NCI-H2081 (cell line): ENCODE measurements at places on chromosomes 13 and 19.

- no peak for DNase-seq
These were observed 99.7 kb upstream of the RXFP2 start for GRCh38 chr13:31639443-31640163.

GRCh38 chr13:52991344-52992020 lies 37.1 kb upstream of the OLFM4 start:
- no peak for DNase-seq

DNA sequence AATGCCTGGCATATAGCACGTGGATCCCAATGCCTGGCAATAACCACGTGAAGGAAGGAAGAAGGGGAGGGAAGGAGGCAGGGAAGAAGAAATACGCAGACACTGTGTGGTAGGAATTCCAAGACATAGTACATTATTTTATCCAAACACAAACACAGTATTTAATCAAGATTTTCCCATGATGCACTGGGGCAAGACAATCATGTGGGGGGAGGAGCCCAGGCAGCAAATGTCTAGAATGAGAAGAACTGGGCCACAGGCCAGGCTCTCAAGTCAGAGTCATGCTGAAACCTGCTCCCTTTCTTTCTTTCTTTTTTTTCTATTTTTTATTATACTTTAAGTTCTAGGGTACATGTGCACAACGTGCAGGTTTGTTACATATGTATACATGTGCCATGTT lies 717.9 kb downstream of the UQCRFS1 start:
- no peak for DNase-seq

DNA sequence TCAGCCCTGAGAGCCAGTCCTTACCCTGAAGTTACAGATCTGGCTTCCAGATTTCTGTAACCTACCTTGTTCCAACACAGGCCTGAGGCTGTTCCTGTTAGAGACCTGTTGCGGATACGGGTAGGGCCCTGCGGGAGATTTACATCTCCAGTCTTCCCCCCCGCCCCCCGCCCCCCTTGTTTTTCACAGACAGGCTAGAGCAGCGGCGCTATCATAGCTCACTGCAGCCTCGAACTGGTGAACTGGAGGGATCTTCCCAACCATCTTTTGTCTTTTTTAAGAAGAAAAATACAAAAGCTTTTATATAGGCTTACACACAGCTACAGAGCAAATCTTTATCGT lies 10.6 kb upstream of the CEACAM21 start:
- DNase-seq: no peak

DNA sequence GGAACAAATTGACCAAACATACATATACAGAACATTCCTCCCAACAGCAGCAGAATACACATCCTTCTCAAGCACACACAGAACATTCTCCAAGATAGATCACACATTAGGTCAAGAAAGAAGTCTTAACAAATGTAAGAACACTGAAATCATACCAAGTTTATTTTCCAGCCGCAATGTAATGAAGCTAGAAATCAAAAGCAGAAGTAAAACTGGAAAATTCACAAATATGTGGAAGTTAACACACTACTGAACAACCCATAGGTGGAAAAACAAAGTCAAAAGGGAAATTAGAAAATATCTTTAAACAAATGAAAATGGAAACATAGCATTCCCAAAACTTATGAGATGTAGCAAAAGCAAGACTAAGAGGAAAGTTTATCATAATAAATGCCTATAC lies 692.6 kb downstream of the DIAPH3 start:
- DNase-seq: no peak

GRCh38 chr19:46926170-46927071 lies 65.6 kb downstream of the ARHGAP35 start:
- DNase-seq: no peak

GRCh38 chr13:44302233-44302632 lies 71.4 kb upstream of the SERP2 start:
- DNase-seq: no peak

DNA sequence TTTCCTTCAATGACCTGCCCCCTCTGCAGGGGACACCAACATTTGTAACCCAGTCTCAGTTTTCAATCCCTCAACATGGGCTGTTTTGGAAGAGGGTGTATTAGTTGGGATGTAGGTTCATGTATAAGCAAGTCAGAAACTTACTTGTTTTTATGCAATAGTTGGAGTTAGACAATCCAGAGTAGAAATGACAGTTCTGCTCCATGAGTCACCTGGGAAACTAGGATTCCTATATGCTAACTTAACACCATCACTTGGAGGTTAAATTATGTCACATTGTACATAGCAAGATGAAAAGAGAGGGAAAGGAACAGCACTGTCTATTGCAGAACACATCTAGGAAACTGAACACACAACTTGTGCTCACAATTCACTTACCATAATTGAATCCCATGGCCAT lies 436.4 kb downstream of the RFC3 start:
- DNase-seq: no peak

- no peak for DNase-seq
These were observed 27.3 kb downstream of the LRFN3 start for GRCh38 chr19:35963514-35963913.

DNA sequence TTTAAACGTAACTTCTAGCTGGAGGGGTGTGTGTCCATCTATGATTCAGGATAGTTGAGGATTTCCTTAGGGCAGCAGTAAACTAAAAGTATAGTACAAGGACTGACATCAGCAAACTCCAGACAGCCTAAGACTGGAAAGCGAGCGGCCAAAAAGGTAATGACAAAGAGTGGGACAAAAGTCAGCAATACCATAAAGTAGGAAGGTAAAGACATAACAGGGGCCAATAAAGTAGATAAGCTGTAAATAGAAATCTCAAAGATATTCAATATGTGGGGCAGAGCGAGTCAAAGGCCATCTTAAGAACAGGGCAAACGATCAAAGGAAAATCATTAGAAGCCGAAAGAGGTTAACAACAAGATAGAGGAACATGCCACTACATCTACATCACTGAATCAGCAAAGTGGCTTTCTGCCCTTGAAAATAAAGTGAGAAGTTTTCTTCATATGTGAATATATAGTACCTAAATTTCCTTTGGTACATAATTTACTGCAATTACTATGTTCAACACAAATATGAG lies 167.2 kb downstream of the DIAPH3 start:
- DNase-seq: no peak

GRCh38 chr19:48926909-48927308 lies 6.6 kb upstream of the DHDH start:
- no peak for DNase-seq

- no peak for DNase-seq
These were observed 3.4 kb upstream of the LAMP1 start for GRCh38 chr13:113293686-113294085.

DNA sequence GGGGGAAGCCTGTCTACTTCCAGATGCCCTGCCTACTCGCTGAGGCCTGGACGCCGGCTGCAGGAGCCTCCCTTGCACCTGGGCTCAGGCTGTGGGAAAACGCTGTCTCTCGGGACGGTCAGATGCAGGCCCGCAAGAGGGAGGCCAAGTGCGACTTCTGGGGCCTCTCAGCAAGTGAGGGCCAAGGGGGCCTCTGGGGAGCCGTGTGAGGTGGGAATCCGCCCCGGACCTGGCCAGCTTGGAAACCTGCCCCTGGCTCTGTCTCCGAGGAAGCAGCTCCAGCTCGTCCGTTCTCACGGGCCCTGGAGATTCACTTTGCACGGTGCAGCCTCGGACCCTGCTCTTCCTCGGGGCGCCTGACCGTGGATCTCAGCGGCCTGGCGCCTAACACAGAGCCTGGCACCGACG lies 11.4 kb upstream of the CRTC1 start:
- no peak for DNase-seq

- no peak for DNase-seq
These were observed 23.3 kb downstream of the ELAVL1 start for GRCh38 chr19:7982103-7982502.

- DNase-seq: no peak
These were observed 412 bp downstream of the ZNF528 start for GRCh38 chr19:52398081-52398441.

DNA sequence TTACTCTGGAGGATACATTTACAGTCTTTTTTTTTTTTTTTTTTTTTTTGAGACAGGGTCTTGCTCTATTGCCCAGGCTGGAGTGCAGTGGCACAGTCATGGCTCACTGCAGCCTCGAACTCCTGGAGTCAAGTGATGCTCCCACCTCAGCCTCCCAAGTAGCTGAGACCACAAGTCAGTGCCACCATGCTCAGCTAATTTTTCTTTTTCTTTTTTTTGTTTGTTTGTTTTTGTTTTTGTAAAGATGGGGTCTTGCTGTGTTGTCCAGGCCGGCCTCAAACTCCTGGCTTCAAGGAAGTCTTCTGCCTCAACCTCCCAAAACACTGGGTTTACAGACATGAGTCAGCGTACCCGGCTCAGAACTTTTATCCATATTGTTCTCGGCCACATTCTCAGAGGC lies 64.5 kb downstream of the INSR start:
- DNase-seq: no peak

- no peak for DNase-seq
These were observed 12.2 kb downstream of the CFD start for GRCh38 chr19:871446-872265.

GRCh38 chr13:22082030-22082429 lies 411.2 kb downstream of the FGF9 start:
- DNase-seq: no peak

DNA sequence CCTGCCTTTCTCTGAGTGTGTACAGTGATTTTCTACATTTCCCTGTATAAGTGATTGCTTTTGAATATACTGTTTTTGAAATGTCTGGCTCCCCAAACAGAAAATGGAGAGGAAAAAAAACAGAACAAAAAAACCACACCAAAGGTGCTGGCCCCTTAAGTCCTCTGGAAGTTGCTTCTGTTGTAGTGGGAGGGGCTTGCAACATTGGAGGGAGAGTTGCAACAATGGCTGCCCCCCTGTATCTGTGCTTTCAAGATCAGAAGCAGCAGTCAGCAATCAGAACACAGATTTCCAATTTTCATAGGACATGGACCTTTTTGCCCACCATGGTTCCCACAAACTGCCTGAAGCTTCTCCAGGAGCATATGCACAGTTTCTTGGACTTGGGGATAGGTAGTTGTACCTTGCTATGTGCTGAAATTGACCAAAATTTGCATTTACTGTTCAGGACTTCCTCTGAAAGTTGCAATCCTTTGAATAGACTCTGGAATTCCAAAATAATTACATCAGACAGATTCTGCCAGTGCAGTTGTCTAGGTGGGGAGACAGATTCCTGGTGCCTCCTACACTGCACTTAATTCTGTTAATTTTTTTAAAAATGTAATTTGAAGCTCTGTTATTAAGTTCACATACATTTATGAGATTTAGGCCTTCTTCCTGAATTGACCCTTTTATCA lies 13.8 kb downstream of the BIVM start:
- DNase-seq: no peak

- DNase-seq: no peak
These were observed 18.6 kb upstream of the LAIR1 start for GRCh38 chr19:54383330-54383729.

DNA sequence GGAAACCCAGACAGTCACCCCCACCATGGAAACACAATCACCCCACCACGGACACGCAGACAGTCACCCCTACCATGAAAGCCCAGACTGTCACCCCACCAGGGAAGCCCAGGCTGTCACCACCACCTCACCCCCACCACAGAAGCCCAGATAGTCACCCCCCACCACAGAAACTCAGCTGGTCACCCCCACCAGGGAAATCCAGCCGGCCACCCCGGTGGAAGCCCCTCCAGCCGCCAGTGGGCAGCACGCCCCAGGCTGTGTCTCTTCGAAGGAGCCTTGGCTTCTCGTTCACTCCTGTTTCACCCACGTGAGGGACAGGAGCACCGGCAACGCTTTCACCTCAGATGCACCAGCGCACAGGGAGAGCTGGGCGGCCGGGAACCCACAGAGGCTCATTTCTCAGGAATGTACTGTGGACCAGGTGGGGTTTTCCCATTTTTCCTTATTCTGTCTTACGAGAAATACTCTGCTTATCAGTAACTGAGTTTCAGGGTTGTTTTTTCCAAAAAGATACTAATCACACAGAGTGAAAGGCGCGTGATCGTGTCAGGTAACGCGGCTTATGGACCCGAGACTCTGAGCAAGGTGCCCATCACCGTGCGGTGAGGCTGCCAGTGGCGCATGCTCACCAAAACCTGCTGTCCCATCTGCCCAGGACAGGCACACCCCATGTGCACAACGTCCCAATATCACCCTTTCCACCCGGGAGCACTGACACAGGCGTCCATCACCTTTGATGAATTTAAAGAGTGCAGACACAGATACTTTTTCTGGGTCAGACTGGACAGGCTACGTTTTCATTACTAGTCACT lies 28.0 kb downstream of the CARS2 start:
- DNase-seq: no peak

DNA sequence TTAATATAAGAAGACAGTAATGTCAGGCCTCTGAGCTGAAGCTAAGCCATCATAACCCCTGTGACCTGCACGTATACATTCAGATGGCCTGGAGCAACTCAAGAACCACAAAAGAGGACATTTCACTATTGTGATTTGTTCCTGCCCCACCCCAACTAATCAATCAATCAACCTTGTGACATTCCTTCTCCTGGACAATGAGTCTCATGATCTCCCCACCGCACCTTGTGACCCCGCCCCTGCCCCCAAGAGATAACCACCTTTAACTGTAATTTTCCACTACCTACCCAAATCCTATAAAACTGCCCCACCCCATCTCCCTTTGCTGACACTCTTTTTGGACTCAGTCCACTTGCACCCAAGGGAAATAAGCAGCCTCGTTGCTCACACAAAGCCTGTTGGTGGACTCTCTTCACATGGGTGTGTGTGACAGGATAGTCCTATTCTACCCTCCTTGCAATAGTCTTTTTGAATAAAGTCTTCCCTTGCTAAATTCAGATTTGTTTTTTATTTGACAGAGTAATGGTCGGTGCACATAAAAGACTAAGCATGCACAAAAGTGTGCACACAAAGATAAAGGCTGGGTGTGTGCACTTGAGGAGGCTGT lies 14.0 kb downstream of the CD70 start:
- DNase-seq: no peak
